ENCODE measurements at places on chromosomes 7 and 10.

- DNase-seq, result no peak
Observed at GRCh38 chr10:114686013-114686412, 27.9 kb upstream of the ABLIM1 start.

- DNase-seq, result no peak
Observed at GRCh38 chr10:124568339-124568738, 106.7 kb downstream of the LHPP start.

GRCh38 chr7:73919694-73920375, 58.9 kb downstream of the TMEM270 start:
- no peak for DNase-seq

DNA sequence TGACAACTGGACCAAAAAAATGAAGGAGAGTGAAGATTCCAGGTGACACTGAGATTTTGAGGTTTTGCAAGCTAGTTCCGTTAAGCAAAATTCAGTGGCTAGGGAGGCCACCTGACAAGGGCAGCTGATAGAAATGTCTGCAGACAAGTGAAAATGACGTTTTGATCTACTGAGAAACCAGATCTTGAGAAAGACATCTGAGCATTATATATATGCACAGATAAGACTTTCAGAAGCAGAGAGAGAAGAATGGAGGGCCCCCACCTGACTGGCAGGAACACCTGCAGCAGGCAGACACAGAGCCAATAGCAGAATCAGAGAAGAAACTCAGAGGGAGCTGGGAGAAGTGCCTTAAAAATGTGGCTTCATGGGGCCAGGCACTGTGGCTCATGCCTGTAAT, 76.1 kb upstream of the LRGUK start:
- no peak for DNase-seq

GRCh38 chr10:45456822-45457221, 82.8 kb downstream of the ALOX5 start:
- DNase-seq, result no peak

DNA sequence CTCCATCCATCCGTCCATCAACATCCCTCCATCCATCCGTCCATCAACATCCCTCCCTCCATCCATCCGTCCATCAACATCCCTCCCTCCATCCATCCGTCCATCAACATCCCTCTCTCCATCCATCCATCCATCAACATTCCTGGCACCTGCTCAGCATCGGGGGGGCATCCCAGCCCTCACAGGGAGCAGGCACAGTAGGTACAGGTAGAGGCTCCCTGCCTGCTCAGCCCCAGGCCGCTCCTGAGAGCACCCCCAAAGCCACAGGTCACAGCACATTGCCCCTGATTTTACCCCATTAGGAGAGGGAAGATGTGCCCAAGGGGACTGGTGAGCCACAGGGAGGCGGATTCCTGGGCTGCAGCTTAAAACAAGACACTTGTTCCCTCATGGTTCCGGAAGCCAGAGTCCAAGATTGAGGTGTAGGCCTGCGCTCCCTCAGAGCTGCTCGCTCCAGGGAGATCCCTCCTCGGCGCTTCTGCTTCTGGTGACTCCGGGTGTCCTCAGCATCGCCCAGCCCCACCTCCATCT, 21.1 kb upstream of the CFAP46 start:
- DNase-seq, result no peak

DNA sequence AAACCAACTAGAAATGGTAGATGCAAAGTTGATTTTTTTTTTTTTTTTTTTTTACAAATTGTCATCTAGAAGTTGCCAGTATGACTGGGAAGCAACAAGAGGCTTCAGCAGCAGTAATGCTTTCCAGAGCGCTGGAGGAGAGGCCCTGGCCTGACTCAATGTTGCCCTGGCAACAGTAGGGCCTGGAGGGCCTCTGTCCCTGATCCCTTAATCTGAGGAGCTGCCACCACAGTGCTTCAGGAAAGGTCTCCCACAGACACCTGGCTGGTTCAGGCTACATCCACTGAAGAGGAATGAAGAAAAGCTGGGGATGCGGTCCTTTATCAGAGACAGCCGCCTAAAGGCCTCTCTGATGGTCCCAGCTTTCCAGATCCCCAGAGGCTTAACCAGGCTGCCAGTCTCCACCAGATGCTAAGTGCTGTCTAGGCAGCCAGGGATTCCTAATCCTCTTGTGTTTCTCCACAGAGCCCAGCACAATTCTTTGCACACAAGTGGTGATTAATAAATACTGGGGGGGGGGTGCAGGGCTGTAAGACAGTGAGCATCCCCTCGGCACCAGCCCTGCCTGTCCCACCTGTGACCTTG, 33.7 kb downstream of the ZNF777 start:
- DNase-seq, result no peak

GRCh38 chr7:47180516-47180826, 401.4 kb downstream of the TNS3 start:
- no peak for DNase-seq

- DNase-seq, result no peak
Observed at GRCh38 chr10:15155978-15156656, 12.4 kb downstream of the NMT2 start.

DNA sequence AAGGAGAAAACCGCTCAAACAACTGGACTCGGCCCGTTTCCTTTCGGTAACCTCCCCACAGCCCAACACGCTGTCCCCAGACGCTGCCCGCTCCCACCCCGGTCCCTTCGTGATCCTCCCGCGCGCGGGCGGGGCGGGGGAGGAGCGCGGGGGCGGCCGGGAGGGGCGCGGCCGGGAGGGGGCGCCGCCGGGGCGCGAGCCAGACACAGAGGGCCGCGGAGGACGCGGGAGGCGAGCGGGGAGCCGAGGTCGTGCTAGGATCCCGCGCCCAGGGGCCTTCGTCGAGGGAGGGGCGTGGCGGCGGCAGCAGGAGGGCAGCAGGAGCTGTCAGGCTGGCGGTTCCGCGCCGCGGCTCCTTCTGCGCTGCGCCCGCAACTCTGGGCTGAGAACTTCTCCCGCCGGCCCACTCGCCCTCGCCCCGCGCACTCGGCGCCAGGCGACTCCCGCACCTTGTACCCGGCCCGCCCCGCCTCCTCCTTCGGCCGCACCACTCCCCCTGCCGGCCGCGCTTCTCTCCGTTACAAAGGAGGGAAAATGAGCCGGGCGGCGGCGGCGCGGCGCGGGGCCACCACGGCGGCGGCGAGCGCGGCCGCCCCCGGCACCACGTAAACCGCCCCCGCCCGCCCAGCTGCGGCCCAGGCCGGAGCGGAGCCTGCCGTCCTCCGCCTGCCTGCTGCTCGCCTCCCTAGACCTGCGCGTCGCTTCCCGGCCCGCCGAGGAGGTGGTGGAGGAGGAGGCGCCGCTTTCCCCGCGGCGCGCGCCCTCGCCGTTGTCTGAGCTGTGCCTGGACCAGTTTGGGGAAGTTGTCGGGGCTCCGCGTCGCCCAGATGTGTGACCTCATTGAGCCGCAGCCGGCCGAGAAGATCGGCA, at the start of gene CDK14:
TSS of gene CDK14 (plus strand) at position 521 of the 870 bp plus-strand sequence. CDS start at position 828, 307 bp downstream.
- DNase-seq, result no peak

DNA sequence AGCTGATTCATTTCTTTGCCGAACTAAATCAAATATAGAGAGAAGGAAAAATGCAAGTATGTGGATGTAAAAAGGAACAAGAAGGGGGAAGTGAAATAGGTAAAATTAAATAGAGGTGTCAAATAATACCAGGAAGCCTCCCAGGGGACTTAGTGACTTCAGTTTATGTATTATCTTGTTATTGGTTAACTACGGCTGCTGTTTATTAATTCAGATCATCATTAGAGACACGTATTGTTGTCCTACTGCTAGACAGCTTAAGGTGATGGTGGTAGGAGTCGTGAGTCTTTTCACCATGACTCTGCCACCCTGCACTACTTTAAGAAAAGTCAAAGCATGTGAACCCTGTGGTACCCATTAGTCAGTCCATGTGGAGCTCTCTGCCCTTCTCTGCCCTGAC, 289.1 kb downstream of the PRKG1 start:
- no peak for DNase-seq

DNA sequence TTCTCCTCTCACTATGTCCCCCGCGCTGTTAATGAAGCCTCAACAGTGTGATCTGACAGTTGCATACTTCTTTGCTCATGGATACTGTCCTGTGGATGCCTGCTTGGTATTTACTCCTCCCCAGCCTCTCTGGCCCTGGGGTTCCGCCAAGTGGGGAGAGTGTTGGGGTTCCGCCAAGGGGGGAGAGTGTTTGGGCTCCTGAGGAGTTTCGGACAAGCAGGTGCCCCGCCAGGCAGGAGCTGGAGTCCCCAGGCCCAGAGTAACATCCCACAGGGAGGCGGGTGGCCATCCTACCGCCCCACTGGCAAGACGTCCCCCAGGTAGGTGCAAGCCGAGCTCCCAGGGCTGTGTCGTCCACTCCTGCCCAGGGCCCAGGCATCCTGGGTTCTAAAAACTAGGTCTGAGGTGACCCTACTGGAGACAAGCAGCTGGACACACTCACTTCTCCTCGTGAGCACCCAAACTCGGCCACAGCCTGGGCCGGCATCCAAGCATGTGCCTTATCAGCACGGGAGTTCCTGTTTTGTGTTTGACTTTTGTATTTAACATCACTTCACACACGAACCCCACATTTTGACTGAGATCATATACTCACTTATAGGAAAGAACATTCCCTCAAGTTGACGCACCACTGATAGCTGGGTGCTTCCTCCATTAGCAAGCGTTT, 34.2 kb downstream of the CAMK2B start:
- DNase-seq, result no peak

GRCh38 chr7:95478272-95479037, 7.3 kb upstream of the ASB4 start:
- no peak for DNase-seq

DNA sequence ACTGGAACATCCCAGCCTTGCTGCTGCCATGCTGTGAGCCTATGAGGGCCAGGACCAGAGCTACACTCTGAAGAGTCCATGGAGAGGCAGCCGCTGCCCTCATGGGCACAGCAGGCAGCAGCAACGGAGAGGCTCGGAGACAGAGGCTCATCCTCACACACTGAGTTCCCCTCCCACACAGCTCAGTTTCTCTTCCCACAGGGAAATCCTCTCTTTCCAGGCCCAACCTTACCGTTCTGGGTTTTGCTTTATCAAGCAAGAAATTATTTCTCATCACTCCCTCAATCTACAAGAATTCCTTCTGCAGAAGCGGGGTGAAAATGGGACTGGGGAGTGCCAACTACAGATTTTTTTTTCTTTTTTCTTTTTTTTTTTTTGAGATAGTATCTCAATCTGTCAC, 36.6 kb downstream of the GOLGA7B start:
- no peak for DNase-seq

DNA sequence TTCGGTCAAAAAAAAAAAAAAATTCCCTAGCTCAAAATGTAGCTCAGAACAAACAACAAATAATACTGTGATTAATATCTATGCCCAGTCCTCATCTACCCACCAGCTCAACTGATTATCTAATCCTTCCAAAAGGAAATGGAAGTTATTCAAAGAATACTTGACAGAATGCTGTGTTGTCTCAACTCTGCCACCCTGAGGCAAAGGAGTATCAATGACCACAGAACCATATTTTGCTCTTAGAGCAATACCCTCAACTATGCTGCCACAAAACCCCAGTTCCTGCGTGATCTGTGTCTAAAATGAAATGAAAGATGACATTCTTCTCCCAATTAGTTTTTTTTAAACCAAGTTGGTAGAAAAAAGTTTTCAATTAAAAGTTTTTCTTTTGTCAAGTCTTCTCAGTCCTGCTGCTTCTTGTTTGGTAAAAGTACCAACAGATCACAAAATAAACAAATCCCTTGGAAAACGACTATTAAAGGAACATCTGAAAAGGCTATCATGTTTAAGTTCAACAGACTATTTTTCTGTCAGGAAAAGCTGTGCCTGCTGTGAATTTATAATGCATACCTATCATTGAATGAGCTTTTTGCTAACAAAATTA, 21.6 kb downstream of the RBM28 start:
- DNase-seq, result no peak

DNA sequence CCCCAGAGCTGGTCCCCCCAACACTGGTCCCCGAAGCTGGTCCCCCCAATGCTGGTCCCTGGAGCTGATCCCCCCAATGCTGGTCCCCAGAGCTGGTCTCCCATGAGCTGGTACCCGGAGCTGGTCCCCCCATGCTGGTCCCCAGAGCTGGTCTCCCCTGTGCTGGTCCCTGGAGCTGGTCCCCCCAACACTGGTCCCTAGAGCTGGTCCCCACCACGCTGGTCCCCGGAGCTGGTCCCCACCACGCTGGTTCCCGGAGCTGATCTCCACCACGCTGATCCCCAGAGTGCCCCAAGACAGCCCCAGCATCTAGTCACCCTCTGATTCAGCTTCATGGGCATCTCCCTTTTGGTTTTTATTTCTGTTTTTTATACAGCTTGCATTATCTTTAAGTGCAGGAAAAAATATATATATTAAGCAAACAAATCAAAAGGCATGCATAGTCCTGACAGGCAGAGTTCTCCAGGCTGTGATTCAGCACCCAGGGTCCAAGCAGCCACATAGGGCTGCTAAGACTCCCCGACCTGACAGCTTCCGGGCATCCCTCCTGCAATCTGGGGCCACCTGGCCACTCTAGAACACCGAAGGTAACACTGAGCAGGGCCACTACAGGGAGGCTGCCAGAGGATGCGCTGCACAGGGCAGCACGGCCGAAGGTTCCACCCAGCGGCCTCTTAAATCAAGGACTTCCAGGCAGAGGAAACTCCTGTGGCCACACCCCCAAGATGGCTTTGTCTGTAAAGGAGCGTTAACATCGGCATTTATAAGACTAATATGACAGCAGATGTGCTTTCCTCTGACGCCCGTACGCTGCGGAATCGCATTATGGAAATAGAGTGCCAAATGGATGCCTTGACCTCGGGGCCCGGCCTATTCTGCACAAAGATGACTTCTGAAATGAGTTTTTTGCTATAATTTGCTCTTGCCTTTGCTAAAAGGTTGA, 215.0 kb downstream of the PTPRN2 start:
- DNase-seq, result no peak

GRCh38 chr7:158847451-158847866, 8.9 kb upstream of the DYNC2I1 start:
- no peak for DNase-seq

- DNase-seq, result no peak
Observed at GRCh38 chr7:129746857-129747529, 135.5 kb downstream of the NRF1 start.

- no peak for DNase-seq
Observed at GRCh38 chr7:150657526-150657925, 25.3 kb upstream of the GIMAP6 start.

- DNase-seq, result no peak
Observed at GRCh38 chr7:22672846-22673680, 53.9 kb upstream of the IL6 start.

- no peak for DNase-seq
Observed at GRCh38 chr10:25226775-25227682, 52.2 kb downstream of the GPR158 start.

- peak; percentile 24 for DNase-seq
Observed at GRCh38 chr7:150514748-150515222, at the start of gene GIMAP7. TSS of gene GIMAP7 (plus strand) at chr7:150514872. CDS start at chr7:150519975, 5,103 bp downstream.

GRCh38 chr10:70475661-70476060, 2.9 kb upstream of the PALD1 start:
- no peak for DNase-seq

- DNase-seq, result no peak
Observed at GRCh38 chr7:141551782-141552181, 572 bp downstream of the AGK start.

- DNase-seq, result no peak
Observed at GRCh38 chr7:104883248-104883717, 130.7 kb upstream of the KMT2E start.
